K562 (cell line): ENCODE measurements at places on chromosomes 2 and 18. TPM values are rescaled to one million over a fixed set of nuclear protein-coding genes. Genes with fewer than 3 reads are reported as not detected.

DNA sequence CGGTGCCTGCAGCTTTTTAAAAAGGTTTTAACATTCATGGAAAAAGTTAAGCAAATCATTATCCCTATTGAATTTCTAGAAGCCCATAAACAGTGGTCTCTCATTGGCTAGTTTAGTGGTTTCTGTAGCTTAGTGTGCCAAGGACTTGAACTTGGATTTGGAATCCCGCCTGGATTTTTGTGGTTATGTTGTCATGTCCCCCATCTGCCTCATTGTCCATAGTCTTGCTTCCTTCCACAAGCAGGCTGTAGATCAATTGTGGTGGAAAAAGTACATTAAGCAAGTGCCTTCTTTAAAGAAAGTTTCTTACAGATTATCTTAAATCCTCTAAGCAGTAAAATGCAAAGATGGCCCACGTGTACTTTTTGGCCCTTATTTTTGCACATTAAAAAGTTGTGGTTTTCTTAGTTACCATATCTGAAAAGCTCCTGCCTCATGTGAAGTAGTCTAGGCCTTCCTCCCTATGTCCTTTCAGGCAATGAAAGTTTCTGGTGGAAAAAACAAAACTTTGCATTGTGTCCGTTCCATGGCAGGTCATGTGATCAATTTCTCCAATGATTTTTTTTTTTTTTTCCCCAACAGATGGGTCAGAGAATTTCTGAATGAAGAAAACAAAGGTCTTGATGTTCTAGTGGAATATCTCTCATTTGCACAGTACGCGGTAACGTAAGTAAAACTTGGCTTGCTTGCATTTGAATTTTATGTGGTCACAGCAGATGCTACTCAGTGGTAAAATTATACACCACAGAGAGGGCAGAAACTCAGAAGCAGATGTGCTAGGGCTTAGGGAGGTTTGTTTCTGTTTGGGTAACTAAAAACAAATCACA is 158.9 kb downstream of the PRPF40A start:
- DNase-seq = no peak

- no peak for DNase-seq
These were observed 26.7 kb downstream of the ZEB2 start for GRCh38 chr2:144493027-144493809.

- DNase-seq = peak; percentile 33
These were observed 212.1 kb upstream of the NCKAP5 start for GRCh38 chr2:133780099-133780996.

DNA sequence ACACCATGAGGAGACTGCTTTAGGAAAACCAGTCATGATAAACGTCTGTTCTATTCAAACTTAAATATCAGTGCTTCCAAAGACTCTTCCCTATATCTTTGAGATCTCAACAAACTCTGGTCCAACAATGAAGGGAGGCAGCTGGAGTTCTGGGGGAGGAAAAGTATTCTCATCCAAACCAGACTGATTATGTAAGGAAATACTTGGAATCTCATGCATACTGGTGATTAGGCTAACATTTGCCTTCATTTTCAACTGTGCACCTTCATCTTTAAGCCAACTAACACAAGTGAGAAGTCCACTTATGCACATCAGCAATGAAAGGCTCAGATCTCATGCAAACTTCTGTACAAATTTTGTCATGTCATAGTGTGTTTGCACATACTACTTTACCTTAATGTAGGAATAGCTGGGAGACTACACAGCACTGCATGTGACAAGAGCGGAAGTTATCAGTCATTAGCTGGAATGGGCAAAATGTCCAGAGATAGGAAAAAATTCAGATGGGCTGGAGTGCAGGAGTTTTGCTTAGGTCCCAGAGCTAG is 67.5 kb upstream of the STK17B start:
- DNase-seq = no peak

- no peak for DNase-seq
These were observed 14.8 kb downstream of the ERBB4 start for GRCh38 chr2:212523756-212524155.

GRHL1 gene
- total RNA-seq = 4.6 and 5.5 TPM in 2 replicates

DNA sequence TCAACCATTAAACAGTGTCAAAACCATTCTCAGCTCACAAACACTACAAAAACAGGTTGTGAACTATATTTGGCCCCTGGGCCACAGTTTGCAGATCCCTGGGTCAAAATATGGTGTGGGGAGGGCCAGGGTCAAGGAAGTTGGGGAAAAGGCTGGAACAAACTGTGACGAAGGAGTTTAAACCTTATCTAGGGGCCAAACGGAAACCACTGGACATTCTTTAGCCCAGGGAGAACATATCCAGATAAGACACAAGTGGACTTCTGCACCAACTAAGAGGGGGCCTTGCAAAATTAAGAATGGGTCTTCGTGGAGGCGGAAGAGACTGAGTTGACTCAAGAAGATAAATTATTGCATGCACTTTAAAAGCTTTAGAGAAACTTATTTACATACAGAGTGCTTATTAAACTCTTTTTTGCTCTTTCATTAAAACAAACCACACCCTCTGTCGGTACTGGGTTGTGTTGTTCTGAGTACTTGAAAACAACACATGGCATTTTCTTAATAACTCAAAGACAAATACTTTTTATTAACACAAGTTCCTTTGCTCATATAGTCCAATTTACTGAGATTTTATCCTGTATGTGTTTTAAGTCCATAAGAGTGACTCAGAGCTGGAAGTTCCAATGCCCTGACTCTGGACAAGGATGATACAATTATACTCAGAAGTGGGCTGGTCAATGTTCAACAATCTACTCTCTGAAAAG is 5.3 kb upstream of the ASAP2 start:
- DNase-seq = peak; percentile 79

GRCh38 chr2:170905864-170906263 is 23.2 kb upstream of the GORASP2 start:
- no peak for DNase-seq

ZNF385B gene
- not detected in 2 replicates for total RNA-seq

DNA sequence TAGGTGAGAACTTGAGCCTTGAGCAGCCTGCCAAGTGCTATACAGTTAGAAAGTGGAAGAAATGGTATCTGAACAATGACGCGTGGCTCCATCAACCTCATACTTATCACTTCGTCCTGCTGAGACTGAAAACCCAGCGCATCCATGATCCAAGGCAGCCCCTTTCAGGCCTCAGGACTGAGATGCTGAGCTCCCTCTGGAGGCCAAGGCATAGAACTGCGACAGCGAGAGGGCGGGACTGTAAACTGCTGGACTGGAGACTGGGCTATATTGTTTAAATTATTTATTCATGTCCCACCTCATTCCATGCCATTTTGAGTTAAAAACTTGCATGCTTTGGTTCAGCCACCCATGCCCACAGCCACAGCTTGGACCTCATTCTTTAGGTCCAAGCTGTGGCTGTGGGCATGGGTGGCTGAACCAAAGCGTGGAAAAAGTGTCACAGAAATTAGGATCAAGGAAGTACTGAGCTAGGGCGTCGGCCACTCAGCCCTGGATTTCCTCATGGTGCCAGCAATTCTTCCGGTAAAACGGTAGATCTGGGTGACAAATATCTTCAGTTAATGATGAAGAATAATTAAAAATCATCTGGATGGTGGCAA is 195.5 kb downstream of the L3MBTL4 start:
- DNase-seq = peak; percentile 27

KIAA2012 gene
- total RNA-seq = not detected in 2 replicates
